ENCODE measurements at places on chromosomes 2 and 18.

DNA sequence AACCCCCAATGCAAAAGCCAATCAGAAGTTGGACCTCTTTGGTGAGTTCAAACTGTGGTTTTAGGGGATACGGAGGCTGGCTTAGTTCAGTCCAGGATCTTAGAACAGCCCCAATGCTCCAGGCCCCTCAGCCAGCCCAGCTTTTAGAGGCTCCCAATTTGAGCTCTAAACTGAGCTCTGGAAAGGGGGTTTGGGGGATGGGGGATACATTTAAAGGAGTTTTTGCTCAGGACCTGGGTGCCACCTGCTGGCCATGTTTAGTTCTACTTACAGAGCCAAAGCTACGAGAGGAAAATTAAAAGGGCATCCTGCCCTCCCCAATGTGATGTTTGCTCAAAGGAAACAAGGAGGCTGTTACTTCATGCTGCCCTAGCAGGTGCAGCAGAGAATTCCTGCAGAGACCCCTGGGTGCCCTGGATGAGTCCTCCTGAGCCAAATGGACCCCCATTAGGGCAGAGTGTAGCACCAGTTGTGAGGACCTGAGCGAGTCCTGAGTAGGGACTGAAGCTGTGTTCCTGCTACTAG is 15.9 kb upstream of the TMEM214 start:
- DNase-seq, result no peak

DNA sequence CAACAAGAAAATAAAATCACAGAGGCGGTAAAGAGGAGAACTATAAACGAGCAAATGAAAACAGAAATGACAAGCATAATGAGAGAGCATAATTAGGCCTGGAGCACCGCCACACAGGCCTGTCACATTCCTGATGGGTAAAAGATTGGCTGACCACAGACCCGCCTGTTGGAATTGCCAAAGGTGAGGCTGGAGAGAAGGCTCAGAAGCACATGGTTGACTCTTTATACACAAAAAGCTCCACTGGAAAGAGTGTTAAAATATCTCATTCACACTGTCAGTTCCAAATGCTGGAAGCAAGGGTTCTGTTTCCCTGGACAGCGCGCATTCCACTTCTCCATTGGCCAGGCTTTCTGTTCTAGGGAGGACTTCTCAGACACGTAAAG is 5.9 kb upstream of the LGALSL start:
- DNase-seq, result no peak

- no peak for DNase-seq
Observed at GRCh38 chr2:162073888-162074631, at the start of gene DPP4. DPP4 (minus strand) TSS chr2:162074215; CDS start chr2:162073981, 234 bp downstream.

GRCh38 chr2:47513981-47514520 is 111.1 kb downstream of the MSH2 start:
- no peak for DNase-seq

DNA sequence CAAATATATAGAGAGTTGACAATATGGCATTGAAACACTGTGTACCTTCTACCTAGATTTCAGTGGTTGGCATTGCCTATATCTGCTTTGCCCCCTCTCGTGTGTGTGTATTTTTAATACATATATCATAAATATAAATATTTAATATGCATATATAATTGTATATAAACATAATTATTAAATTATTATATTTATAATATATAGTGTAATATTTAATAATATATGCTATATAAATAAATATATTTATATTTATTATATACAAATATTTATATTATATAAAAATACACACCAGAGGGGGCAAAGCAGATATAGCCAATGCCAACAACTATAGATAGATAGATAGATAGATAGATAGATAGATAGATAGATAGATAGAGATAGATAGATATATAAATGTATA is 124.1 kb downstream of the KIAA1328 start:
- no peak for DNase-seq

DNA sequence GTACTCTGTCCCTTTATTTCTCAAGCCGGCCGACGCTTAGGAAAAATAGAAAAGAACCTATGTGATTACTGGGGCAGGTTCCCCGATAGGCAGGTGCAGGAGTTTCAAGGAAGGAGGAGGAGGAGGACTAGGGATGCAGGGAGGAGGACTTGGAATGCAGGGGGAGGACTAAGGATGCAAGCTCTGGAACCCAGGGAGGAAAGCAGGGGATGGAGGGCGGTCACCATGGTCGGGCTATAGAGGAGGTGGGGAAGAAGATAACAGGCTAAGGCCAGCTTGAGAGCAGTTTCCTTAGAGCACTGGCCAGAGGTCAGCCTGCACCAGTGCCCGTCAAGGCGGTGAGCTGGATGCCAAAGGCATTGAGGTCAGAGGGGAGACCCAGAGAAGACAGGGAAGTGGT is 18.7 kb upstream of the B3GNT7 start:
- DNase-seq, result no peak

DNA sequence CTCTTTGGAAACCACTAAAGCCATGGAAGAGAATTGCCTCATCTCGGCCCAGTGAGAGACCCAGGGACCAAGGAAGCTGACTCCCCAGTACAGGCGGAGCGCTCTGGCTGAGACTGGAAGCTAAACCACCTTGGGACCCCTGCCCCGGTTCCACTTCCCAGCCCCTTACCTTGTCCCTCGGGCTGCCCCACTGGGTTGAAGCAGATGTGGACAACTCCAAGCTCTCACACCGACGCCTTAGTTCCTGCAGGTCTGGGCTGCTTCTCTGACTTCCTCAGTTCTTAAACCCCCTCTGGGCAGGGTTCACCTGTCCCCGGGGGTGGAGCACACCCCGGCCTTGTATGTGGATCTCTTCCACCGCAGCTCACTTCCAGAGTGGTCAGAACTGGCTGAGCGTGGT is 266.2 kb downstream of the PHLPP1 start:
- DNase-seq, result no peak

GRCh38 chr2:176334729-176335128 is 65.5 kb downstream of the MTX2 start:
- no peak for DNase-seq

- DNase-seq, result no peak
Observed at GRCh38 chr18:69380324-69380723, 20.4 kb upstream of the DOK6 start.

GRCh38 chr2:142840436-142840835 is 37.0 kb upstream of the KYNU start:
- DNase-seq, result no peak

DNA sequence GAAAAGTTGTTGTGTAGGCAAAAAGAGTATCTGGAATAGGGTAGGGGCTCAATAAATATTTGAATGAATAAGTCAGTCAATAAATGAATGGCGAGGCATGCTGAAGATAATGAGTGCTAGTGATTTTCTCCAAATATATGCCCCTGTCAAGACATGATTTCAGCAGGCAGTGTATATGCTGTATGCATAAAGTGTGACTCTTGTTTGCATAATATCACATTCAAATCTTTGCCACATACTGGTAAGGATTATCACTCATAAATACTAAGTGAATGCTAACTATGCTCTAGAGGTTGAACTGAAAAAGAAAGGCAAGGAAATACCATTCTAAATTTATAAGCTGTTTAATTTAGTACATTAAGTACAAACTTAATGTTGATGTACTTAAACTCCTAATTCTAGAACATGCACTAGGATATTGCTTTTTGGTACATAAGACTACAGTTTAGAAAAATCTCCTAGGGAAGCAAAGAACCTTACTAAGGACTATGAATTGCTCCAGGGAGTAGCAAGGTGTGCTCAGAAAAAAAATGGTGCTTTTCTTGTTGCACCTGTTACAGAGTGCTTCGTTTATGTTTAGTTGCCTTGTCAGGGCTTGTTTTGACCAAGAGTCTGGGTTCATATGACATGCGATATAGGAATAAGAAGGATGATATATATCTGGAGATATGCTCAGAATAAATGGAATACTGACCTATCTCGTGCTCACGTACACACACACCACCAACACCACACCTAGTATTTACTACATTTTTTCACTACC is 224.0 kb upstream of the TANK start:
- DNase-seq, result no peak

GRCh38 chr2:239578381-239578780 is 177.6 kb upstream of the HDAC4 start:
- DNase-seq, result no peak

DNA sequence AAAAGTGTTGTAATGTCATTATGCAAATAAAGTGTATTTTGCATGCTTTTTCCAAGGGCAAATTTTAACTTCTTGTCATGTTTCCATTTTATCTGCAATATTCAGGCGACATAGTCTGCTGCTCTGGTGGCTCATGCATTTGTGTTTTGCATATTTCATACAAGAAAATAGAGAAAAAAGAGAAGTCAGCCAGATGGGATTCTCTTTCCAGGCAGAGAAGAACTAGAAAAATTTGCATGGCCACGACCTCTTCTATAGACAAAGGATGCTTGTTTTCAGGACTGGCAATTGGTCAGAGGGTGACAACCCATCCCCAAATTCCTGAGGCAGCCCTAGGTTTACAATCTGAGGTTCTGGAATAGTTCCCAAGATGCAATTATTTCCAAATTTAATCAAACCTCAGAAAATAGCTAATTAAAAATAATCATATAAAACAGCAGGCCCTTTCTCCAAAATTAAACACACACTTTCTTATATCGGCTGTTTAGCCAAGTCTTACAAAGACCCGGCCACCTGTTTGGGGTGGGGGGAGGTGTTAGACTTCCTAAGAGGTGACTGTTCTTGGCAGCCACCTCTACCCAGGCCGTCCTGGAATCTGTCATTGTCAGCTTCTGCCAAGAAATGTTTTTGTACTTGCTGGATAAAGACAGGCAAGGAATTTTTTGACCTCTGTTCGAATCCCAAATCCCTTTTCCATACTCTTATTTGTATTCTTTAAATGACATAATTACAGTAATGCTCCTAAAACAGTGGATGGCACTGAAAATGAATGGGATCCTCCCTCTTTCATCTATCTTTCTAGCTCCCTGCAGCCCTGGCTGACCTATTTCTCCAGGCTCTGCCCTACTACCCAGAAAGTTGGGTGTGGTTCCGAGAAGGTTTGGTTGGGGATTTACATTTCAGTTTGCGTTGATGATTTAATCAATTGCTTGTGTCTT is 20.8 kb upstream of the SOS1 start:
- no peak for DNase-seq

DNA sequence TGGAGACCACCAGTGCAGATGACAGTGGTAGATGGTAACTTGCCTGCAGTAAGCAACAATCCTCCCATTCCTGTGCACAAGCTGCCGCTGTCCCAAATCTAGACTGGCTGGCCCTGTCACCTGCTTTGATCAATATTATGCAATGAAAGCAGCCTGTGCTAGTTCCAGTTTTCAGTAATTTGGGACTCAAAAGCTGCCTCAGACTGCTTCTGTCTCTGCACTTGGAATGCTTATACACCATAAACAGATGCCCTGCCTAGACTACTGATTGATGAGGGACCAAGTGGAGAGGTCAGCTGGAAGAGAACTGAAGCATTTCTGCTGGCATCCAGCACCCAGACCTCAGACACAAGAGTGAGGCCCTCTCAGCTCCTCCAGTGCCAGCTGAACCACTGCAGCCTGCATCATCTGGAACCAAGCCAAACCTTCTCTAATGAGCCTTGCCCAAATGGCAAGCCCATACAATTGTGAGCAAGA is 24.9 kb downstream of the CCBE1 start:
- no peak for DNase-seq

GRCh38 chr2:99845296-99845695 is 297.1 kb downstream of the AFF3 start:
- no peak for DNase-seq

- DNase-seq, result no peak
Observed at GRCh38 chr2:241874277-241874925, 4.9 kb downstream of the RTP5 start.

DNA sequence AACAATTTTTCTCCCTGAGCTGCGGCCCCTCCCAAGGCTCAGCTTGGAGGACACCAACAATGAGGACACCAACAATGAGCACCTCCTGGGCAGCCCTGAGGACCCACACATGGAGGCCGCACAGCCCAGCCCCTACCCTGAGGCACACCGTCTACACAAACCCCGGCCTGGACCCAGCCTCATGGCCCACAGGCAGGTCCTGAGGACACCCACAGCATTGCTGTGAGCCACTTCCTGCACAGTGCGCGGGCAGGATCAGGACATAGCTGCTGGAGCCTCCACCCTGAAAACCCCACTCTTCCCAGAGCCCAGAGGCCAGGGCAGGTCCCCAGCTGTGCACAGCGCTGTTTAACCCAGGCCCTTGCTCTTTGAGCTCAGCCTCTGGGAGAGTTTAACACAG is 194.3 kb downstream of the RTP5 start:
- DNase-seq, result no peak

DNA sequence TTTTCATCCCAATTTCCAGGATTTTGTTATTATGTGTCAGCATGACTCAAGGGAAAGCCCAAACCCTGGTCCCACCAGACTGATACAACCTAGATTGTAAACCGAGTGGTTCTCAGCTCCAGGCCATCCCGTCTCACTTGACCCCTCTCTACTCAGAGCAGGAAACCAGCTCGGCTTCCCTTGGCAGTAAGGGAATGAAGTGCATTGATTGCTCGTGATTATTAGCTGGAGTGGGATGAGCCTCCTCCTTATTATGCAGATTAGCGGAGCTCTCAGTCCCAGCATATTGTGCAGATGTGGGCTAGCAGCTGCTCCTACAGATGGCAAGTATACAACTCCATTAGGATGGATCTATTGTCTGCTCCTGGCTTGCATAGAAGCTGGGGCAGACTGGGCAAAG is 167.6 kb downstream of the LNPK start:
- DNase-seq, result no peak

DNA sequence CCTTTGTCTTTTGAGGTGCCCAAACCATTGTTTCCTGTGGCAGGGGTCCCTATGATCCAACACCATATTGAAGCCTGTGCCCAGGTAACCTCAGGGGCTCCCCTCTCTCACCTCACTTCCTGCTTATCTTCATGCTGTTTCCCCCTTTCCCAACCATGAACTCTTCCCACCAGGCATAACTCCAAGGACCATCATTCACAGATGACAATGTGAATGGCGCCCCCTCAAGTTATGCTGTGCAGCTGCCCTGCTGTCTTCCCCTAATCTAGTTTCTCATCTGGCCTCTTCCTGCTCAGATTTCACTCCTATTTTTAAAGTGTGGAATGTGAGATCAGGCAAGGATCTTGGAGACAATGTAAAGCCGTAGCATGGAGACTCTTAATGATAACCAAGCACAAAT is 1.4 kb downstream of the GMPPA start:
- no peak for DNase-seq

DNA sequence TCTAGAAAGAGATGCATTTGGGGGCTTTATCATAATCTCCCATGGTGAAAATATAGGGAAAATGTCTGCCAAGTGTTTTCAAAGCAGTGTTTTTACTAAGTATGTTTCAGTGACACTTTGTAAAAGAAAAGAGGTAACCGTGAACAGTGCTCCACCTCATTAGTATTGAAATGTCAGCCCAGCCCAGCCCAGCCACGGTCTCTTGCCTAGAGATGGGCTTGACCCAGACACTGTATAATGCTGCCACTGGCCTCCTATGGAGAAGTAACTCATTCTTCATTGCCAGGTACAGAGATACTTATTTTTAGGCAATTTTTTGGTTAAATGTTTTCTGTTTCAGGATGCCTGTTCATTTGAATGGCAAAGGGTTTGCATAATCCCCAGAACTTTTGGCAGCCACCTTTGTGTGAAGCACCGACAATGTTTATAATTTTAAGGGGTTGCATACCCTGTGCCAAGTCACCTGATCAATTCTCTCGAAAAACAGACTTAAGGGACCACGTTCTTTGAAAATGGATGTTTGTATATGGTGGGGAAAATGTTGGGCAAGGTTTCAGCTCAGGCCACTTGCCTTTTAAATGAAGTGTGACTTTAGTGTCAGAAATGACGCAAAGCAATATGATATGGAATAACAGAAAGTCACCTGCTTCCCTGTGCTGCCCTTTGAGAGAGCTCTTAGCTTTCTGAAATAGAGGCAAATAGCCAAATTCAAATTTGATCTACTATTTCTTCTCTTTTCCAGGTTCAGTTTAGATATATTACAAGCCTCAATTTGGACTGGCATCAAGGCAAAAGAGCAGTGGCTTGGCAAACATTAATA is 314.5 kb upstream of the RGPD4 start:
- DNase-seq, result no peak

Data from epithelial cell of prostate (primary cell).